ENCODE measurements at places on chromosomes 4 and X.
A peak's percentile ranks its signal among the peaks of the same experiment; 100 is the strongest.

- H3K36me3 ChIP-seq = no peaks in the 10 kb centered on the region
- no peak overlapping the region for H3K27ac ChIP-seq
- H3K4me1 ChIP-seq = no peaks in the 10 kb centered on the region
- H3K27me3 ChIP-seq = no peaks in the 10 kb centered on the region
- DNase-seq = peak; percentile 68
Measured at GRCh38 chr4:186587416-186588018, 32.1 kb upstream of the MTNR1A start.

DNA sequence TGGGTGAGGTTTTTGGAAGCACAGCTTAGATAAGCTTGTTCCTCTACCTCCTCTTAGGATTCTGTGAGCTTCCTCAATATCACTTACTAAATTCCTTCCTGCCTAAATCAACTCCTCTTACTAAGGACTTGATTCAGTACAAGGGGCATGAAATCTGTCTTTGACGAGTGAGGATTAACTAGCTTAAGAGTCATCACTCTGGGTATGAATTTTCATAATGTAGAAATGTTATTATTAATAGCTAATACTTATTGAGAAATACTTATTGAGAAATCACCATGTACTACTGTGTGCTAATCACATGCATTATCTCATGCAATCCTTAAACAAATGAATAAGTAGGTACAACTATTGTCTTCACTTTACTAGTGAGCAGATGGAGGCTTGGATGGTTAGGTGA lies 28.6 kb downstream of the TRPC3 start:
- no peak overlapping the region for H3K27ac ChIP-seq
- no peak overlapping the region for H3K4me3 ChIP-seq
- no peaks in the 10 kb centered on the region for H3K4me1 ChIP-seq
- DNase-seq = no peak
- H3K27me3 ChIP-seq = peaks cover 8% of the 10 kb centered on the region

- H3K27ac ChIP-seq = no peak overlapping the region
- no peak overlapping the region for H3K4me3 ChIP-seq
- H3K27me3 ChIP-seq = no peaks in the 10 kb centered on the region
- peaks cover 5% of the 10 kb centered on the region for H3K36me3 ChIP-seq
- peaks cover 8% of the 10 kb centered on the region for H3K4me1 ChIP-seq
Measured at GRCh38 chr4:22416403-22416802, 99.5 kb downstream of the ADGRA3 start.

DNA sequence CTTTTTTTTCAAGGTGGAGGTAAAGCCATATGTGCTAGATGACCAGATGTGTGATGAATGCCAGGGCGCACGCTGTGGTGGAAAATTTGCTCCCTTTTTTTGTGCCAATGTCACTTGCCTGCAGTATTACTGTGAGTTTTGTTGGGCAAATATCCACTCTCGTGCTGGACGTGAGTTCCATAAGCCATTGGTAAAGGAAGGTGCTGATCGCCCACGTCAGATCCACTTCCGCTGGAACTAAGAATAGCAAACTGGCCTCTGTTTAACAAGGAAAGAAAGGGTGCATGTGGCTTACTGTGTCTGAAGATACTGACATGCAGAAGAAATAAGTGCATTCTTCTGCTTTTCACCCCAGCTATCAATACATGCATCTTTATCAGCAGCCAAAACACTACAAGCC lies 63.9 kb downstream of the CPEB2 start:
- no peaks in the 10 kb centered on the region for H3K4me1 ChIP-seq
- H3K36me3 ChIP-seq = peaks cover 19% of the 10 kb centered on the region
- no peaks in the 10 kb centered on the region for H3K27me3 ChIP-seq
- no peak overlapping the region for H3K27ac ChIP-seq

GRCh38 chrX:44903830-44904530 lies 31.0 kb downstream of the KDM6A start:
- no peak for DNase-seq
- H3K4me3 ChIP-seq = peak overlapping the region; percentile 6
- no peaks in the 10 kb centered on the region for H3K27me3 ChIP-seq
- peaks cover 5% of the 10 kb centered on the region for H3K36me3 ChIP-seq

GRCh38 chr4:86926435-86927086 lies 8.2 kb upstream of the AFF1 start:
- H3K27me3 ChIP-seq = no peaks in the 10 kb centered on the region
- H3K4me1 ChIP-seq = peaks cover 26% of the 10 kb centered on the region
- H3K4me3 ChIP-seq = no peak overlapping the region
- no peak overlapping the region for H3K27ac ChIP-seq
- peaks cover 2% of the 10 kb centered on the region for H3K36me3 ChIP-seq

DNA sequence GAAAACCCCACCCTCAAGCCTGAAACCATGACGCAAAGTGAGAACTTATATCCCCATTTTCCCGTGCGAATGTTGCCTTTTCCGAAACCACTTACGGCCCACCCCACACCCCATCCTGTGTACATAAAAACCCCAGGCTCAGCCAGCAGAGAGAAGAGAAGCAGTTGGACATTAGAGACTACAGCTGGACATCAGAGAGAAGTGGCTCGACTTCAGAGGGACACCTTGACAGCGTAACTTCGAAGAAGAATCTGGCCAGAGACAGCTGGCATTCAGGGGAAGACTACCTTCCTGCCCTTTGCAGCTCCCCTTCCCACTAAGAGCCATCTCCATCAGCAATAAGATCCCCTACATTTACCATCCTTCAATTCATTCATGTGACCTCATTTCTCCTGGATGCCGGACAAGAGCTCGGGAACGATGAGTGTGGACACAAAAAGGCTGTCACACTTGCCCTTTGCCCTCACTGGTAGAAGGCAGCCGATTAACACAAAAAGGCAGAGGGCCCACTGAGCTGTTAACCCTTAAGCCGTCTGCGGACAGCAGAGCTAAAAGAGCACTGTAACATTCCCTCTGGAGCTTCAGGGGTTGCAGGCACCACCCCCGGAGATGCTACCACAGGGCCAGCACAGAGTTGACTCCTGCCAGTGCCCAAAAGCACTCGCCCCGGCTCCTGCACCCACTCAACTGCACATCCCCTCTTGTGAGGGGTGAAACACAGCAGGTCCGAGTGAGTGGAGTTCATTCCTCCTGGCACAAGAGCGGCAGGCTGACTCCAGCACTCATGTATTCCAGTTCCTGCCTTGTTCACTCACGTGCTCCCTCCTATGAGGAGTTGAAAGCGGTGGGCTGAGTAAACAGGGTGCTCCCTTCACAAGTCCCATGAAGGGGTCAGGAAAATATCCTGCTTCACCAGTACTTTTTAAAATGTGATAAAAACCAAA lies 7.5 kb downstream of the CHM start:
- H3K4me1 ChIP-seq = peaks cover 23% of the 10 kb centered on the region
- H3K27me3 ChIP-seq = no peaks in the 10 kb centered on the region
- H3K27ac ChIP-seq = no peak overlapping the region
- no peak overlapping the region for H3K4me3 ChIP-seq
- H3K36me3 ChIP-seq = peaks cover 9% of the 10 kb centered on the region

DNA sequence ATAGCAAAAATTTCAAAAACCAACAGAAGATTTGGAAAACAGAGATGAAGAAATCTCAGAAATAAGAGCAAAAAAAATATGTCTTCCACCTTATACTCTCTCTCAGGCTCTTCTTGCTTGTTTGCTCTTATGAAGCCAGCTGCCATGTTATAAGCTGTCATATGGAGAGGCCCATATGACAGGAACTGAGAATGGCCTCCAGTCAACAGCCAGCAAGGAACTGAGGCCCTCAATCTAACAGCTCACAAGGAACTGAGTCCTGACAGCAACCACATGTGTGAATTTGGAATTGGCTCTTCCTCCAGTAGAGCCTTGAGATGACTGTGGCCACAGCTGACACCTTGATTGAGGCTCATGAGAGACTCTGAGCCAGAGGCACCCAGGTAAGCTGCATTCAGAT lies 51.3 kb upstream of the MAOA start:
- H3K4me3 ChIP-seq = no peak overlapping the region
- no peaks in the 10 kb centered on the region for H3K36me3 ChIP-seq
- DNase-seq = no peak
- H3K27me3 ChIP-seq = no peaks in the 10 kb centered on the region
- H3K4me1 ChIP-seq = peaks cover 2% of the 10 kb centered on the region

- no peak overlapping the region for H3K4me3 ChIP-seq
- H3K27ac ChIP-seq = no peak overlapping the region
- DNase-seq = no peak
- H3K4me1 ChIP-seq = no peaks in the 10 kb centered on the region
- H3K27me3 ChIP-seq = peaks cover 3% of the 10 kb centered on the region
Measured at GRCh38 chr4:123750044-123750443, 353.4 kb downstream of the SPRY1 start.

GRCh38 chr4:71186566-71187403 lies 152.0 kb upstream of the SLC4A4 start:
- H3K4me3 ChIP-seq = peak overlapping the region; percentile 78
- peak; percentile 30 for DNase-seq
- no peak overlapping the region for H3K27ac ChIP-seq

GRCh38 chrX:96027407-96027806 lies 657.2 kb upstream of the DIAPH2 start:
- H3K36me3 ChIP-seq = no peaks in the 10 kb centered on the region
- H3K4me3 ChIP-seq = no peak overlapping the region
- H3K27me3 ChIP-seq = no peaks in the 10 kb centered on the region
- H3K4me1 ChIP-seq = no peaks in the 10 kb centered on the region

DNA sequence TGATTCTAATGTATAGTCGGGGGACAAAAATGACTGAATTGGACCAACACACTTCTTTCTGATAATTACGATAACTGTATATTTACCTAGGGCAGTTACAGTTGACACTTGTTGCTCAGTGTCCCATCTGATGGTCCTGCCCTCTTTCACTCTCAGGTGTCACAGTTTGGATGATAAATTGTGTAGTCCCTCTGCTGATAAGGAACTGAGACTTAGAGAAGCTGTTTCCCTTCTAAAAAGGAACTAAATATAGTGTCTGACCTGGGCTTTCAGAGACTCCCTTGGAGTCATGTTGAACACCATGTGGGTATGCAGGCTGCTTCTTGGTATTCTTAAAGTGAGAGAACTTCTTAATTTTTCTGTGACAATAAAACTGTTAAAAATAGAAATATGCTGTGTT lies 23.7 kb upstream of the PNPLA4 start:
- H3K27ac ChIP-seq = no peak overlapping the region
- DNase-seq = no peak

GRCh38 chrX:154020536-154021115 lies 924 bp upstream of the IRAK1 start:
- no peaks in the 10 kb centered on the region for H3K27me3 ChIP-seq
- peak overlapping the region; percentile 89 for H3K4me3 ChIP-seq
- H3K27ac ChIP-seq = peak overlapping the region; percentile 89
- peaks cover 10% of the 10 kb centered on the region for H3K36me3 ChIP-seq

DNA sequence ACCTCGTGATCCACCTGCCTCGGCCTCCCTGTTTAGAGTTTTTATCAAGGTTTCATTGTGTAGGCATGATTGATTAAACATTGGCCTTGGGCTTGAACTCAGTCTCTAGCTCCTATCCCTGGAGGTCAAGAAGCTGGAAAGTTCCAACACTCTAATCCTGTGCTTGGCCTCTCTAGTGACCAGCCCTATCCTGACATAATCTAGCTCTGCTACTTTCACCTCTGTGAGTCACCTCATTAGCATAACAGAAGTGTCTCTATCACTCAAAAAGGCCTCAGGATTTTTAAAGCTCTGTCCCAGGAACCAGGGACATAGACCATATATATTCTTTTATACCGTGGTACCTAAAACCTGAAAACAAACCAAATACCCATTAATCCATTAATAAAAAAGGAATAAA lies 377.5 kb downstream of the CENPC start:
- no peak for DNase-seq
- no peak overlapping the region for H3K4me3 ChIP-seq
- no peaks in the 10 kb centered on the region for H3K36me3 ChIP-seq
- no peaks in the 10 kb centered on the region for H3K27me3 ChIP-seq

- no peaks in the 10 kb centered on the region for H3K36me3 ChIP-seq
- no peaks in the 10 kb centered on the region for H3K27me3 ChIP-seq
- no peak overlapping the region for H3K4me3 ChIP-seq
- no peak overlapping the region for H3K27ac ChIP-seq
Measured at GRCh38 chr4:133014473-133015135, 134.5 kb upstream of the PCDH10 start.

GRCh38 chr4:168724686-168725411 lies 228.0 kb downstream of the PALLD start:
- no peak overlapping the region for H3K4me3 ChIP-seq
- no peaks in the 10 kb centered on the region for H3K36me3 ChIP-seq

DNA sequence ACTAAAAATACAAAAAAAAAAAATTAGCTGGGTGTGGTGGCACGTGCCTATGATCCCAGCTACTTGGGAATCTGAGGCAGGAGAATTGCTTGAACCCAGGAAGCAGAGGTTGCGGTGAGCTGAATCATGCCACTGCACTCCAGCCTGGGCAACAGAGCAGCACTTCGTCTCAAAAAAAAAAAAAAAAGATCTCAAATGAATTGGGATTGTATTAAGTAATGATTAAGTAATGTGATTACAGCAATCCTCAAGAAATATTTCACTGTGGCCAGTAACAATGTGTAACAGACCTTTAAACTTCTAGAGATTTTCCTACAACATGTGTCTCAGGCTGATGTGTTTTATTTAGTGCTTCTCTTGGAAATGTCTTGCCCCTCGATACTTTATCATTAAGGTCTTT lies 46.8 kb downstream of the PKD2 start:
- H3K4me3 ChIP-seq = no peak overlapping the region
- H3K27ac ChIP-seq = no peak overlapping the region
- no peaks in the 10 kb centered on the region for H3K27me3 ChIP-seq

DNA sequence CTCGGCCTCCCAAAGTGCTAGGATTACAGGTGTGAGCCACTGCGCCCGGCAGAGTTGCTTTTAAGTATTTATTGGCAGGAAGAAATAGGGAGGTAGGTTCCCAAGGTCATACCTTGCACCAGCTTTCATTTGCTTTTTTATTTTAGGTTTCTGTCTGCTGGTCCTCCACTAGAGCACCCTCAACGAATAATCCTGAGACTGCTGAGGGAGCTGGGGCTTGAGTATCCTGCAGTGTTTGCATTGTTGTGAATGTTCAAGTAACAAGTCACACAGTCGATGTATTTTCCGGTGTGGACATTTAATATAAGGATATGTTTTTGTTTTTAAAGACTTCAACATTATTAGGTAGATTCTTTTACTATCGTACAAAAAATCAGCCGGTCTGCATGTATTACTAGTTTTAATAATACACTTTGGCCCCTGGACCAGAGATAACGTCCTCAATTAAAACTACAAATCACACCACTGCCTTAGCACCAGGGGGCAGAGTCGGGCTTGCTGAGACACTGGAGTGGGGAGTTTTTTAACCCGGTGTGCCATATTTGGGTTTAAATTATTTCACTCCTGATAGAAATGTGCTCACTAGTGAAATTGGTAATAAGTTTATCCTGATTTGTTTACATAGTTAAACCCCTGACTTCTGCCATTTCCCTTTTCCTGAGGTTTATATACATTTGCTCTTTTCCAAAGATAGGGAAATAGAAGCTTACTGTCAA lies 11.6 kb downstream of the SMIM20 start:
- peaks cover 11% of the 10 kb centered on the region for H3K36me3 ChIP-seq
- no peaks in the 10 kb centered on the region for H3K27me3 ChIP-seq
- H3K4me3 ChIP-seq = no peak overlapping the region

DNA sequence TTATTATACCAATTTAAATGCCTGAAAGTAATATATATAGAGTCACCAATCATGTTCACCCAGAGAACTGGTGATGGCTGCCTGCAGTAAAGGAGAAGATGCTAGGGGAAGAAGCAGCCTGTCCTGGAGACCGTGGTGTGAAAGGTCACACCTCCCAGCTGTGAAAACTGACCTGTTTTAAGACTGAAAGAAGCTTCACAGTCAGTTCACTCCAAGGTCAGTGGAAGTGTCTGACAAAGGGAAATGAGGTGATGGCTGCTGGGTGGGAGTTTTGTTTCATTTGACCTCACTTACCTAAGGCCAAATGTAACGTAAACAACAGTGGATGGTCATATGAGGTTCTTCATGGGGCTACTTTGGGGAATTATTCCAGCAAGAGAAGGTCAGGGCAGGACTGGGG lies 352.1 kb upstream of the GATB start:
- H3K27ac ChIP-seq = peak overlapping the region; percentile 17
- H3K27me3 ChIP-seq = no peaks in the 10 kb centered on the region
- H3K4me3 ChIP-seq = no peak overlapping the region
- H3K36me3 ChIP-seq = peaks cover 6% of the 10 kb centered on the region
- peaks cover 70% of the 10 kb centered on the region for H3K4me1 ChIP-seq
- DNase-seq = no peak

Data from activated naive CD8-positive, alpha-beta T cell treated with anti-CD3 and anti-CD28 coated beads, Interleukin-2, amount 50 U/mL, for 24 hours (primary cell).